Stimulated activated CD4-positive, alpha-beta T cell treated with anti-CD3 and anti-CD28 coated beads, TNF-alpha, amount 100 ng/mL, for 24 hours (primary cell): ENCODE measurements at places on chromosomes 3 and 15.
A peak's percentile ranks its signal among the peaks of the same experiment; 100 is the strongest.

- no peak for DNase-seq
Observed at GRCh38 chr15:62922514-62922913, 120.0 kb upstream of the TPM1 start.

GRCh38 chr3:65901226-65901625 is 137.5 kb downstream of the MAGI1 start:
- no peak for DNase-seq

GRCh38 chr15:83837945-83838571 is 184.1 kb downstream of the ADAMTSL3 start:
- no peak for DNase-seq

- DNase-seq: no peak
Observed at GRCh38 chr3:28240441-28240840, 978 bp upstream of the CMC1 start.

GRCh38 chr15:34132881-34133280 is 31.0 kb downstream of the PGBD4 start:
- DNase-seq: no peak

- DNase-seq: no peak
Observed at GRCh38 chr3:61631108-61631769, 69.9 kb downstream of the PTPRG start.

DNA sequence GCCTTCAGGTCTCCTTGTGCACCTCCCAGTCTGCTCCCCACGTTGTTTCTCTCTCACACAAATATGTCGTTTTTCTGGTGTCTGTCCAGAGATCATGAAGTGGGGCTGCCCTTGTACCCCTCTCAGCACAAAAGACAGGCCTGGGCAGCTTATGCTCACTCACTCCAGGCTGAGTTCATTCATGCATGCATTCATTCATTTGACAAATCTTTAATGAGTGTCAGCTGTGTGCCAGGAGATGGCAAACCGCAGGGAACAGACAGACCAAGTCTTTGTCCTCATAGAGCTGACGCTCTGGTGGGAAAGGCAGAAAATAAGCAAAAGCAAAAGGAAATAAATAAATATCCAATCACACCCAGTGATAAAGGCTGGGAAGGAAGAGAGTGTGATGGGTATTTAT is 7.6 kb upstream of the TRH start:
- no peak for DNase-seq

GRCh38 chr3:130661140-130661891 is 85.3 kb downstream of the PIK3R4 start:
- no peak for DNase-seq

DNA sequence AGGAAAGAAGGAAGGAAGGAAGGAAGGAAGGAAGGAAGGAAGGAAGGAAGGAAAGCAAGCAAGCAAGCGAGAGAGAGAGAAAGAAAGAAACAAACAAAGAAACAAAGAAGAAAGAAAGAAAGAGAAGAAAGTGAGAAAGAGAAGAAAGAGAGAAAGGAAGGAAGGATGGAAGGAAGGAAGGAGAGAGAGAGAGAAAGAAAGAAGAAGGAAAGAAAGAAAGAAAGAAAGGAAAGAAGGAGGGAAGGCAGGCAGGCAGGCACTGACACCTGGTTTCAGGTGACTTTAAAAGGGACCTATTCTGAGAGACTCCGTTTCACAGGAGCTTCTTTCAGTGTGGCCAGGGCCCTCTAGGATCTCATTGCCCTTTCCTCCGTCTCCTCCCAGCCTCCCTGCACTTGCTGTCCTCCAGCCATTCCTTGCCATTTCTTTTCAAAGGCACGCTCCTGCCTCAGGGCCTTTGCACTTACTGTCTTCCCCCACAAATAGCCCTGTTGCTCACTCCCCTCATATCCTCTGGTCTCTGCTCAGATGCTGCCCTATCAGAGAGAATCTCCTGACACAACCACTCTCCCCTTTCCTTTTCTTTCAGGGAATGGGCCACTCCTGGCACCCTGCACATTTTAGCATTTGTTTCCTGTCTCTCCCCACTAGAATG is 31.5 kb downstream of the IL12A start:
- no peak for DNase-seq

DNA sequence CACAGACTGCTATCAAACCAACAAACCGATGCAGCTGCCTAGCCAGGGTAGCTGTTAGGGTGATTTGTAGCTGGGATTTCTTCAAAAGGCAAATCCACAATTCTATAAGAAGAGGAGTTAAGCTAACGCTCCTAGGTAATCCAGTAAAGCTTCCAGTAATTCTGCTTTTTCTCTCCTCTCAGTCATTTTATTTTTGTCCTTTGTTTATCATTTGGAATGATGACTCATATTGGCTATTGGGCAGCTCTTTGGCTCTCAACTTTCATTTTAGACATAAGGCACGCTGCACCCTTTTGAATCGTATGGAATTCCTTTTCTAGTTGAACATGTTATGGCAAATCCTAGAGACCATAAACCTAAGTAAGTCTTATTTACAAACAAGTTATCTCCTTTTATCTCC is 53.2 kb upstream of the PPARG start:
- no peak for DNase-seq

GRCh38 chr3:194111336-194111735 is 24.6 kb upstream of the HES1 start:
- no peak for DNase-seq

DNA sequence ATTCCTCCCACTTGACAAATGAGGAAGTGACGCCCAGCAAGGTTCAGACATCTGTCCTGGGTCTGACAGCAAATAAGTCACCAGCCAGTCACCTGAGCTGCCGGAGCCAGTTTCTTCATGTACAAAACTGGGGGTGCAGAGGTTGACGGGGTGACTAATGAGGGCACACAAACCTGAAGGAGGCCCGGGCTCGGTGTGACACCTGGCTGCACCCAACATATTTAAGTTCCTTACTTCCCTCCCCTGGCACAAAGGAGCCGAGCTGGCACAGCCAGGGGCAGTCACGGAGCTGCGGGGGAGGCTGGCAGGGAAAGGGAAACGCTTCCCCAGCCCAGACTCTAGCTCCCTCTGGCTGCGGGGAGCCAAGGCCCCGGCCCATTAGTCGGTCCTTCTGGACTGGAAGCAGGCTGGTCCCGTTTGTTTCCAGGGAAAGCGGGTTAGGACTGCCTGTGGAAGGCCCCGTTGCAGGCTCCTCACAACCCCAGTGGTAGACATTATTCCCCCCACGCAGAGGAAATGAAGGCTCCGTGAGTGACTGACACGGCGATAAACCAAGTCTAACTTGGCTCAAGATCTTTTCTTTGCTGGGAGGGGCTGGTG is 2.3 kb downstream of the FBXL22 start:
- DNase-seq: peak; percentile 20

- DNase-seq: no peak
Observed at GRCh38 chr15:29021857-29022256, 136.1 kb downstream of the APBA2 start.

- DNase-seq: peak; percentile 38
Observed at GRCh38 chr15:74793135-74794028, 11.5 kb downstream of the CSK start.

DNA sequence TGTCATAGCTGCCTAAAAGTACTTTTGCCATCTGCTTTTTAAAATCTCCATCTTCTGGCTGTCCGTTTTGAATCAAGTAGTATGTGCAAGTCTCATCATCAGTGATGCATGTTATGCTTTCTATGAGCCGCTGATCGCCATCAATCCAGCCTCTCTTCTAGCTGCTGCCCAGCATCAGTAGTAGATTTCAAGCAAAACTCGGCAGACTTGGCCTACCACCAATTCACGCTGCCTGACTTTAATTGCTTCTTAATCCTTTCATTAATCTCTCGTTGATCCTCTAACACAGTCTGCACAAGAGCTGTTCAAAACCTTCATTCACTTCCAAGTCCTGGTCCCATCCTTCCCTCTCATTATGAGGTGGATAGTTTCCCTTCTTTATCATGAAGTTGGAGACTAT is 104.9 kb downstream of the NSUN3 start:
- no peak for DNase-seq

GRCh38 chr3:187041362-187042307 is 97.7 kb downstream of the RPL39L start:
- no peak for DNase-seq

- DNase-seq: no peak
Observed at GRCh38 chr3:39127269-39127907, 19.9 kb downstream of the TTC21A start.

DNA sequence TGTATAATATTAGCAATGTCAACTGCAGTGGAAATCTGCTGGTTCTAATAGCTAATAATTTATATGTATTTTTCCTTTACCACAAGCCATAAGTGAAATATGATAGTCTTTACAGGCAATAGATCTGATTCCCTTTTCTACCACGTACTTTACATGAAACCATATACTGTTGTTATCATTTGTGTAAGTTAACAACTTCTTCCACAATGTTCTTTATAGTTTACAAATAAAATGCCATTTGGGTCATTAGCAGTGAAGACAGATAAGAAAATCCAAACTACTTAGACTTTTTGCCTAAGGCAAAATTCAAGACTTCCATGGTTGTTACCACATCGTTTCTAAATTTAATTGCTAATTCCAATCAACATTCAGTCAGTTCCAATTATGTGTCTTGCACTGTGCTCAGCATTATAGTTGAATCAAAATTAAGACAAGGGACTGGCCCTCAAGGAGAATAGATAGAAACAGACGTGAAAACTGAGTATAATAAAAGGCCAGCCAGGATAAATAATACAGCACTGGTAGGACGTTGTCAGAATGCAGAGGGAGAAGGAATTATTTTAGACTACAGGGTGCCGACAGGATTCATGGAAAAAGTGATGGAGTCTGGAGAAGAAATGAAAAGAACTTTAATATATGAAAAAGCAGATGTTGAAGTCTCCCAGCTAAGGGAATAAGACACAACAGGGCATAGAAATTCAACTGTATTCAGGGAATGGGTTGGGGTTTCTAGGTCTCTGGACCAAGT is 249.8 kb downstream of the ALCAM start:
- no peak for DNase-seq

DNA sequence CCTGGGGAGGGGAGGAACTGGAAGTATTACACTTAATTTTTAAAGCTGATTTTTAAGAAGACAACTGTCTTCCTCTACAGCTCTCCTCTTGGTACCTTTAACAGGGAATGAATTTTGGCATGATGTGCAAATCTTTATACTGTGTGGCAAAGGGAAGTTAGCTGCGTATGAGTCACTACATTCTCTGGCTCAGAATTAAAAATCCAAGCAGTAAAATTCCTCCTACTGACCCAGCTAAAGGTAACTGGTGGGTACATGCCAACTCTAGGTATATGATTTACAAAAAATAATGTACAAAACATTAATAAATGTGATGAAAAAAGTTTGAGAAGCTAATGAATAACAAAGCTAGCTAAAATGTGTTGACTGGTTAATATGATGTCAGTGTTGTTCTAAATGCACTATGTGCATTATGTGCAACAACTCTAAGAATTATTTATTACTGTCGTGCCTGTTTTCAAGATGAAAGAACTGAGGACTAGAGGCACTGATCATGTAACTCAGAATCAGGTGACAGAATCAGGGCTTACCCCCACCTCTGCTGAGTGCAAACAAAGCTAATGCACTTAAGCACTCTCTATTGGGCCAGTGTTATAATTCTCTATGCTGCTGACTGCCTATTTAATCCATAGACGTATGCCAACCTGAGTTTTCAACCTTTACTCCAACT is 194.7 kb upstream of the CADPS start:
- no peak for DNase-seq
